Renal pelvis (tissue), 12 donors: ENCODE measurements at places on chromosomes 6 and 20.
A peak's percentile ranks its signal among the peaks of the same experiment; 100 is the strongest.

DNA sequence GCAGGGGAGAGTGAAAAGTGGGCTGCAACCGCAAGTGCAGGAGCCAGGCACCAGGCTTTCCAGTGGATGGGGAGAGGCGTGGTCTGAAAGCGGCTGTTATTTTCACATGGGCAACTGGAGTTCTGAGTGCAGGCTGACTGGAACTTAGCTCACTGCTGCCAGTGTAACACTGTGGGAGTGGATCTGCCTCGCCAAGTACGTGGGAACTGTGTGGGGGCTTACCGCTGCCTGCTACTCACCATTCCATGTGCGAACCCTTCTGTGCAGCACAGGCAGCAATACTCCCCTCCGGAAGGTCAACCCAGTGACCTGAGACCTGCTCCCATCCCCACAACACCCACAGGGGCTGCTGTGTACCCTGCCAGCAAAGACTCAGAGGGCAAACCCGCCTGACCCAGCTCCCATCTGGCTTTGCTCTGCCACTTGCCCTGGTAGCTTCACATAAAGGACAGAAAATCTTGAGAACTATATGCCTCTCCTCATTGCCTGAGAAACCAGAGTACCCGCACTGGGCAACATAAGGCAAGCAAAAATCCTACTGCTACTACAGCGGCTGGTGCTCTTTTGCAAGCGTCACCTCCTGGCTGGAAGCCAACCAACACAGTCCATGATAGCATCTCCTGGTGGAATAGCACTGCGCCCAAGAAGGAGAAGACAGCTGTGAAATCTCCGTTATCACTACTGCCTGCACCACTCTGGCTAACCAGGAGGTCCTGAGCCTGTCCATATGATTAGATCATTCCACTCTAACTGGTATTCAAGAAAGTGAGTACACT, 54.4 kb upstream of the SIRPG start:
- no peak for DNase-seq

DNA sequence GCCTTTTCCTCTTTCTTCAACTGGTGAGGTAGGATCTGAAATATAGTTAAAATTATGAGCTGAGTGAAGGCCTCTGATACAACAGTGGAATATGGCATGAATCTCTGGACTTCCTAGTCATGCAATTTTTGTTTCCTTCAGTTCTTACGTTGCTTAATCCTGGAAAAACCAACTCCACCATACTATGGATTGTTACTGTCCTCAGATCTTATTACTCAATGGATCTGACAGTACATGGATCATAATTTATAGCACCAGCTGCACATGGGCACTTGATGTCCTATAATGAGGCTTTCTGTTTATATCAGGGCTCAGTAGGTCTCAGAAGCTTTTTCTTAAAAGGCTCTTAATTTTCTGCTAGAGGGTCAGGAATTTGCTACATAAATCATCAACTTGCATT, 1341.0 kb upstream of the EYS start:
- no peak for DNase-seq

GRCh38 chr6:111689419-111689818, 83.7 kb upstream of the TRAF3IP2 start:
- DNase-seq = no peak

GRCh38 chr6:143205585-143205984, 144.9 kb downstream of the AIG1 start:
- no peak for DNase-seq

- no peak for DNase-seq
Measured at GRCh38 chr6:13120483-13121482, 207.6 kb downstream of the TBC1D7 start.

- peak; percentile 92 for DNase-seq
Measured at GRCh38 chr6:10184371-10185227, 230.3 kb downstream of the TFAP2A start.
